Spleen (tissue), 13 donors: ENCODE measurements at places on chromosomes 4 and X.

GRCh38 chr4:154049457-154050181, 260.7 kb upstream of the SFRP2 start:
- no peaks in the 10 kb centered on the region for H3K27me3 ChIP-seq
- no peak overlapping the region for H3K27ac ChIP-seq
- no peaks in the 10 kb centered on the region for H3K36me3 ChIP-seq
- no peak for DNase-seq
- no peaks in the 10 kb centered on the region for H3K4me1 ChIP-seq

- no peaks in the 10 kb centered on the region for H3K36me3 ChIP-seq
- no peak overlapping the region for H3K27ac ChIP-seq
- no peak for DNase-seq
- H3K4me1 ChIP-seq = peaks cover 8% of the 10 kb centered on the region
Measured at GRCh38 chr4:147479376-147479775, 1.5 kb upstream of the EDNRA start.

DNA sequence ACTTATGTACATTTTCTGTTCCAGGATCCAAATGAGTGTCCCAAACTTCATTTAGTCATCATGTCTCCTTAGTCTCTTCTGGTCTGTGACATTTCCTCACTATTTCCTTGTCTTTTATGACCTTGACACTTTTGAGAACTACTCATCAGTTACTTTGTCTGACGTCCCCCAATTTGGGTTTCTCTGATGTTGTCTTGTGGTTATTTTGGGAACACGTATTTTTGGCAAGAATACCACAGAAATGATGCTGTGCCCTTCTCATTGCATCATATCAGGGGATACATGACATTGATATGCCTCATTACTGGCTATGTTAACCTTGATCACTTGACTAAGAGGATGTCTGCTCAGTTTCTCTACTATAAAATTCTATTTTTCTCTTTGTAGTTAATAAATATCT, 308.8 kb downstream of the ZNF674 start:
- no peaks in the 10 kb centered on the region for H3K36me3 ChIP-seq
- H3K4me1 ChIP-seq = no peaks in the 10 kb centered on the region
- H3K4me3 ChIP-seq = no peak overlapping the region
- no peak overlapping the region for H3K27ac ChIP-seq

GRCh38 chr4:113584407-113585150, 177.0 kb downstream of the CAMK2D start:
- peaks cover 47% of the 10 kb centered on the region for H3K4me1 ChIP-seq
- H3K4me3 ChIP-seq = no peak overlapping the region
- no peak for DNase-seq
- no peak overlapping the region for H3K27ac ChIP-seq
- H3K27me3 ChIP-seq = no peaks in the 10 kb centered on the region

DNA sequence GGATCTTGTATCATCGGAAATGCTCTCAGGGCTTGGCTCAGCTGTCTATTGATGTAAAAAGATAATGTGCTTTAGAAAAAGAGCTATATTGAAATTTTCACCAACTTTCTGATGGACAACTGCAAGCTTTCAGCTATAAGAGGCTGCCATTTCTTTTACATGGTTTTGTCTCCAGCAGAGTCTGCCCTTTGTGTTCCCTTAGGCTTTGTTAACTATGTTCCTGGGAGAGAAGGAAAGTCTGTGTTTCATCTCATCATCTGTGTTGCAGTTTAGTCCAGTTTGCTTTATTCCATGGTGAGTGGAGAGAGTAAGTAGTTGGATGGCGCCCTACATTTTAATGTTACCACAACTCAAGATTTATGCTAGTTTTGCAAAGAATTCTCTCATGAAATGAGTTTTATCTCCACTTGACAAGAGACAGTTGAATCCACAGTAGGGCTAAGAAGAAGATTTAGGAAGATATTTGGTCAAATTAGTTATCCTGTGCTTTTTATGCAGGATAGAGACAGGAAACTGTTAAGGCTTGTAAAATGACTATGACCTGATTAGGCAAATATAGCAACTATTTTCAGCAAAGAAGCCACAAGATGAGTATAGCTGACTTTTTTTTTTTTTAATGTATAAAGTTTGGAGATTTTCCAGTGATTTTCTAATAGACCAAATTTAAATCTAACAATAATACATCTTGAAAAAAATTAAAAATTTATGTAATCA, 16.5 kb downstream of the SEPTIN11 start:
- H3K27me3 ChIP-seq = no peaks in the 10 kb centered on the region
- no peak for DNase-seq
- no peak overlapping the region for H3K4me3 ChIP-seq
- H3K4me1 ChIP-seq = no peaks in the 10 kb centered on the region
- no peak overlapping the region for H3K27ac ChIP-seq
- no peaks in the 10 kb centered on the region for H3K36me3 ChIP-seq

DNA sequence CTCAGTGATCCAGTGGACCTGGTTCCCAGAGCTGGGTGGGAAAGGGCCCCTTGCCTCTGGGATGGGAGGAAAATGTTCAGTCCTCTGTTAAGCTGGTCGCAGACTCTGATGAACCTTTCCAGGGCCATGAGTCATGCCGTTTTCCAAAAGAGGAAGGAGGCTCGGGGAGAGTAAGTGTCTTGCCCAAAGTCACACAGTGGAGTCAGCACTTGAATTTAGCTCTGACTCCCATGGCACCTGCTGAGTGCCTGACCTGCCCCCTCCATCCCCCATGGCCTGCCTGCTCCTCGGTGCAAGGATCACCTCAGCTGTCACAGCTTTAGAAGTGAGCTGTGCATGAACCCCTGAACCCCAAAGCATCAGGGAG, 14.0 kb upstream of the KIAA0232 start:
- DNase-seq = no peak
- H3K4me3 ChIP-seq = no peak overlapping the region
- H3K27me3 ChIP-seq = no peaks in the 10 kb centered on the region
- peak overlapping the region; percentile 69 for H3K27ac ChIP-seq
- no peaks in the 10 kb centered on the region for H3K36me3 ChIP-seq

DNA sequence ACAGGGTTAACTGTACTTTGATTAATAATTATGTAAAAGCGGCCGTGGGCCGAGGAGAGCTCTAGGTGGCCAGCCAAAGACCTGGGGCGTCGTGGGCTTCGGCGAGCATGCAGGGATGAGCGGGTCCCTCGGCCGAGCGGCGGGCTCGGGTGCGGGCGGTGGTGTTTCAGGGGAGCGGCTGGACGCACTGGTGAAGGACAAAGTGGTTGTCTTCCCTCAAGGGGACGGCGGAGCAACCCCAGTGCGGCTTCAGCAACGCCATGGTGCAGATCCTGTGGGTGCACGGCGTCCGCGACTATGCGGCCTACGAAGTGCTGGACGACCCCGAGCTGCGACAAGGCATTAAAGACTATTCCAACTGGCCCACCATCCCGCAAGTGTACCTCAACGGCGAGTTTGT, 103.0 kb upstream of the C1GALT1C1 start:
- no peaks in the 10 kb centered on the region for H3K27me3 ChIP-seq
- H3K27ac ChIP-seq = no peak overlapping the region
- no peaks in the 10 kb centered on the region for H3K4me1 ChIP-seq
- no peaks in the 10 kb centered on the region for H3K36me3 ChIP-seq

- DNase-seq = no peak
- peak within 1 kb of the TSS; percentile 33 for H3K4me3 ChIP-seq
- H3K27me3 ChIP-seq = peaks cover 25% of the 10 kb centered on the region
- no peak within 1 kb of the TSS for H3K27ac ChIP-seq
- peaks cover 10% of the 10 kb centered on the region for H3K4me1 ChIP-seq
- H3K36me3 ChIP-seq = no peaks in the 10 kb centered on the region
Measured at GRCh38 chrX:19121898-19122640, at the start of gene ADGRG2. ADGRG2 (minus strand) TSS chrX:19122468; CDS start chrX:19068834, 53,634 bp downstream.

- no peak overlapping the region for H3K27ac ChIP-seq
- H3K4me3 ChIP-seq = no peak overlapping the region
- DNase-seq = no peak
- H3K36me3 ChIP-seq = no peaks in the 10 kb centered on the region
- H3K27me3 ChIP-seq = no peaks in the 10 kb centered on the region
Measured at GRCh38 chr4:71777891-71778290, 6.0 kb downstream of the GC start.

DNA sequence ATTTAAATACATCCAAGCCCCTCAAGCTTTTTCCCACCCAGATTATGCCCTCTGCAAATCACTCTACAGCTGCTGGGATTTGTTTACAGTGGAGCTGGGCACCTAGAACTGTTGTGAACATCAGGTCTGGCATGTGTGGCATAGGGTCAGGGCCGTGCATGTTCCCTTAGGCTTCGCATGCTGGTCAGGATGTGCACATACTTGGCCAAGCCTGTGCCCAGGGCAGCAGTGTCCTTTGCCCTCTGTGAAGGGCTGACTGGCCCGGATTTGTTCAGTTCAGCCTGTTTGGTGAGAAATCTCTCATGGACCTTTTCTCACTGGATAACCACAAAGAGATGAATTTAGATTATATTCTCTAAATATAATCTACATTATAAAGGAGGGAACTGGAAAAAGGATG, 471.9 kb downstream of the TRIML1 start:
- DNase-seq = no peak
- no peaks in the 10 kb centered on the region for H3K4me1 ChIP-seq
- H3K27ac ChIP-seq = no peak overlapping the region
- no peak overlapping the region for H3K4me3 ChIP-seq
- no peaks in the 10 kb centered on the region for H3K27me3 ChIP-seq

- H3K27me3 ChIP-seq = no peaks in the 10 kb centered on the region
- H3K36me3 ChIP-seq = no peaks in the 10 kb centered on the region
Measured at GRCh38 chrX:154378059-154378798, 866 bp upstream of the EMD start.

- H3K27ac ChIP-seq = peak overlapping the region; percentile 60
- no peaks in the 10 kb centered on the region for H3K36me3 ChIP-seq
- DNase-seq = peak; percentile 89
- H3K27me3 ChIP-seq = no peaks in the 10 kb centered on the region
Measured at GRCh38 chrX:71492231-71493065, 40.5 kb upstream of the OGT start.

DNA sequence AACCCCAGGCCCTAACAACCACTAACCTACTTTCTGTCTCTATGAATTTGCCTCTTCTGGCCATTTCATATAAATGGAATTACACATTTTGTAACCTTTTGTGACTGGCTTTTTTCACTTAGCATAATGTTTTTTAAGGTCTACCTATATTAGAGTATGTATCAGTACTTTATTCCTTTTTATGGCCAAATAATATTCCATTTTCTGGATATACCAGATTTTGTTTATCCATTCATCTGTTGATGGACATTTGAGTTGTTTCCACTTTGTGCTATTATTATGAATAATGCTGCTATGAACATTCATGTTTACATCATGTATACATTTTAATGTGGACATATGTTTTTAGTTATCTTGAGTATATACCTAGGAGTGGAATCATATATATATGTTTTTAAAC, 35.5 kb downstream of the REPS2 start:
- H3K36me3 ChIP-seq = no peaks in the 10 kb centered on the region
- H3K4me1 ChIP-seq = no peaks in the 10 kb centered on the region
- H3K27ac ChIP-seq = no peak overlapping the region

GRCh38 chr4:64539234-64539849, 130.1 kb upstream of the TECRL start:
- peaks cover 2% of the 10 kb centered on the region for H3K27me3 ChIP-seq
- DNase-seq = no peak
- no peak overlapping the region for H3K27ac ChIP-seq
- no peak overlapping the region for H3K4me3 ChIP-seq
- no peaks in the 10 kb centered on the region for H3K36me3 ChIP-seq

DNA sequence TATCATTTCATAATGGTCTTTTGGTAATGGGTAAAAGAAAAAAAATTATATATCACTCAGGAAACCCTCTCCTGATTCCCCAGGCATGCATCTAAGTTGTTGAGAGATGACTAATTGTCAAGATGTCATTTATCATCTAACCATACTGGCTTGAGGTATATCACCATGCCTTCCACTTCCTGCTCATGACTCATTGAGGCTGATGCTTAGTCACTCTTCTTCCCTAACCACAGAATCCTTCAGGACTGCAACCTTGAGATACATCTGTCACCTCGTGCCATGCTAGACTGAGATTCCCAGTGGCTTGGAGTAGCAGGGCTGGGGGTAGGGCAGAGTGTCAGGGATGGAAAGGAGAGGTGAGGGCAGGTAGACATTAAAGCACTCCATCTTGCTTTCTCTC, 782.5 kb upstream of the INTU start:
- no peak overlapping the region for H3K27ac ChIP-seq
- no peaks in the 10 kb centered on the region for H3K36me3 ChIP-seq
- DNase-seq = no peak
- H3K27me3 ChIP-seq = no peaks in the 10 kb centered on the region

- peaks cover 7% of the 10 kb centered on the region for H3K27me3 ChIP-seq
- H3K4me3 ChIP-seq = no peak overlapping the region
- H3K4me1 ChIP-seq = peaks cover 11% of the 10 kb centered on the region
- H3K27ac ChIP-seq = peak overlapping the region; percentile 11
- no peaks in the 10 kb centered on the region for H3K36me3 ChIP-seq
Measured at GRCh38 chr4:10031668-10032590, 10.6 kb upstream of the SLC2A9 start.

- peak overlapping the region; percentile 76 for H3K4me3 ChIP-seq
- DNase-seq = no peak
- peaks cover 36% of the 10 kb centered on the region for H3K4me1 ChIP-seq
- peak overlapping the region; percentile 75 for H3K27ac ChIP-seq
- no peaks in the 10 kb centered on the region for H3K36me3 ChIP-seq
Measured at GRCh38 chr4:78939667-78940008, 400 bp upstream of the PAQR3 start.

GRCh38 chr4:24770667-24771066, 24.7 kb upstream of the SOD3 start:
- H3K4me3 ChIP-seq = no peak overlapping the region
- no peak overlapping the region for H3K27ac ChIP-seq
- no peak for DNase-seq
- H3K27me3 ChIP-seq = no peaks in the 10 kb centered on the region
- H3K36me3 ChIP-seq = no peaks in the 10 kb centered on the region

- no peak overlapping the region for H3K27ac ChIP-seq
- H3K27me3 ChIP-seq = peaks cover 9% of the 10 kb centered on the region
- no peak overlapping the region for H3K4me3 ChIP-seq
- no peaks in the 10 kb centered on the region for H3K36me3 ChIP-seq
- DNase-seq = no peak
Measured at GRCh38 chrX:17546356-17546755, 171.4 kb downstream of the NHS start.

- no peaks in the 10 kb centered on the region for H3K36me3 ChIP-seq
- no peaks in the 10 kb centered on the region for H3K27me3 ChIP-seq
- H3K4me3 ChIP-seq = no peak overlapping the region
- H3K27ac ChIP-seq = no peak overlapping the region
- no peaks in the 10 kb centered on the region for H3K4me1 ChIP-seq
Measured at GRCh38 chr4:8688041-8688907, 95.7 kb downstream of the CPZ start.

GRCh38 chrX:79138658-79139241, 5.7 kb upstream of the GPR174 start:
- H3K4me1 ChIP-seq = peaks cover 21% of the 10 kb centered on the region
- no peaks in the 10 kb centered on the region for H3K36me3 ChIP-seq
- H3K4me3 ChIP-seq = no peak overlapping the region
- peak overlapping the region; percentile 60 for H3K27ac ChIP-seq

DNA sequence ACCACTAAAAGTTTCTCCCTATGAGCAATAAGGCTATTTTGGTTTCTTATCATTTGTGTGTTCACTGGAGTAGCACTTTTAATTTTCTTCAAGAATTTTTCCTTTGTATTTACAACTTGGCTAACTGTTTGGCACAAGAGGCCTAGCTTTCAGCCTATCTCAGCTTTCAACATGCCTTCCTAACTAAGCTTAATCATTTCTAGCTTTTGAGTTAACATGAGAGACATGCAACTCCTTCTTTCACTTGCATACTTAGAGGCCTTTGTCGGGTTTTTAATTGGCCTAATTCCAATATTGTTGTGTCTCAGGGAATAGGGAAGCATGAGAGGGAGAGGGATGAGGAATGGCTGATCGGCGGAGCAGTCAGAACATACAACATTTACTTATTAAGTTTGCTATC, 349.8 kb downstream of the OPHN1 start:
- no peaks in the 10 kb centered on the region for H3K27me3 ChIP-seq
- DNase-seq = no peak
- no peak overlapping the region for H3K27ac ChIP-seq
- no peaks in the 10 kb centered on the region for H3K4me1 ChIP-seq
- no peaks in the 10 kb centered on the region for H3K36me3 ChIP-seq
